ENCODE measurements at places on chromosomes 7 and 10.

- no peak for DNase-seq
Observed at GRCh38 chr7:24462117-24462516, 111.1 kb upstream of the PALS2 start.

DNA sequence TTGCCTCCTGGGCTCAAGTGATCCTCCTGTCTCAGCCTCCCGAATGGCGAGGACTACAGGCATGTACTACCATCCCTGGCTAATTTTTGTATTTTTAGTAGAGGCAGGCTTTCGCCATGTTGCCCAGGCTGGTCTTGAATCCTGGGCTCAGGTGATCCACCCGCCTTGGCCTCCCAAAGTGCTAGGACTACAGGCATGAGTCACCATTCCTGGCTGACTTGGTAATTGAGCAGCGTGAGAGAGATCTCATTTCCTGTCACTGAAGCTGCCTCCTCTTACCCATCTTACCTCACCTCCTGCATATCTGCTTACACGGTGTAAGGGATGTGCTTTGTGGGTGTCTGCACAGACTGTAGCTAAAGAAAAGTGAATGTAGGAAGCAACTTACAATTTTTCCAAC is 9.7 kb downstream of the IFIT3 start:
- no peak for DNase-seq

- DNase-seq = no peak
Observed at GRCh38 chr10:99761365-99761764, 21.1 kb upstream of the ABCC2 start.

DNA sequence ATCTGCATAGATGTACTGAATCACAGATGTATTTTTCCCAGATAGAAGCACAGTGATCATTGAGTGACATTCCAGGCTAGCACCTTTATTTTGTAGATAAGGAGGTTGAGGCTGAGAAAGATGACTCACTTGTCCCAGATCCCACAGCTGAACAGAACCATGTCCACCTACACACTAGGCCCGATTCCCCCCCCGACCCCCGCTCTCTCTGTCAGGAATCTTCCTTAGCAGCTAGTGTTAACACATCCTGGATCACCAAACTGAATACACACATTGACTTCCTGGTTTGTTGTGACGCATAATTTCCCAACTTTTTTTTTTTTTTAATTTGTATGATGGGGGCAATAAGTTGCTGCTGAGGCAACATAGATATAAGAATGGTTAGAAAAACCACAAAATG is 5.2 kb downstream of the SFMBT2 start:
- DNase-seq = no peak
